Fibroblast of mammary gland (primary cell): ENCODE measurements at places on chromosomes 13 and 19.

GRCh38 chr13:74774264-74774663 is 640.1 kb upstream of the KLF12 start:
- peak; percentile 87 for DNase-seq

DNA sequence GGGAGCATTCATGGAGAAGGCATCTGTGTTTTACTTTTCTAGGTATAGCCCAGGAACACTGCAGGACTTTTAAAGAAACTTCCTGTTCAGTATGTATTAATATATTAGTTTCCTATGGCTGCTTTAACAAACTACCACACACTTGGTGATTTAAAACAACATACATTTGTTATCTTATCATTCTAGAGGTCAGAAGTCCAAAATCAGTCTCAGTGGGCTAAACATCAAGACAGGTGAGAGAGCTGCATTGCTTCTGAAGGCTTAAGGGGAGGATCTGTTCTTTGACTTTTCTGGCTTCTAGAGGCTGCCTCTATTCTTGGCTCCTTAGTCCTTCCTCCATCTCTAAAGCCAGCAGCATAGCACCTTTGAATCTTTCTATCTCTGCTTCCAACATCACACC is 37.6 kb upstream of the DIAPH3 start:
- DNase-seq: no peak

- DNase-seq: peak; percentile 47
These were observed 20.3 kb downstream of the SPATA13 start for GRCh38 chr13:24180750-24181377.

- DNase-seq: peak; percentile 6
These were observed 384 bp downstream of the TRAPPC2B start for GRCh38 chr19:57363688-57364181.

DNA sequence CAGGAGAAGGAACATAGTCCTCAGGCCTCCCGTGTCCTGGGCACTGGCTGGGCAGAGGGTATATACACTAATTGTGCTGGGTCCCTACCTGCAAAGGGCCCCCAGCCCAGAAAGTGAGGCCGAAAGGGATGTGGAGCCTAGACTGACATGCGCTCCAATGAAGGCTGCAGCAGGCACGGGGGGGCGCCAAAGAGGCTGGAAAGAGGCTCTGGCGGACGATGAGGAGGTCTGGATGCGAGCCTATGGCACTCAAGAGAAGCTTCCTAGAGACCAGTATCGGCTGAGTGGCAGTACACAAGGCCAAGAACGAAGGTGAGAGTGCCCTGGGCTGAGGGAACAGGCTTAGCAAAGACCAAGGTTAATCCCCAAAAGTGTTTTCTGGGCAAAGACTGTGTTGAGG is 16.6 kb downstream of the VRK3 start:
- DNase-seq: no peak

DNA sequence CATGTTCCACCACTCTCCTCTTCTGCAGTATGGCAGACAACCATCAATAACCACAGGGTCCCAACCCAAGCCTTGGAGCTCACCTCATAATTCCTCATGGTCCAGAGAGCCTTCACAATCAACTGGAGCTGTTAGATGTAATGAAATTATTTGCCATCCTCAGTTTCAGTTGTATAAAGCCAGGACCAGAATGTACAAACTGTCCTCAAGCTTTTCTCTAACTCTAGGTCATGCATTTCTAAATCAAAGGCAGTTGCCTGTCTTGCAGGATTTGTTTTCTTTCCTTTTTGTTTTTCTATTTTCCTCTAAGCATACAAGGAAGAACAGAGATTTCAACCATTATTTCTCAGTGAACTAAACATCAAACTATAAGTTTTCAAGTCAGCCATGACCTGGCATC is 182.5 kb upstream of the SERP2 start:
- DNase-seq: no peak

DNA sequence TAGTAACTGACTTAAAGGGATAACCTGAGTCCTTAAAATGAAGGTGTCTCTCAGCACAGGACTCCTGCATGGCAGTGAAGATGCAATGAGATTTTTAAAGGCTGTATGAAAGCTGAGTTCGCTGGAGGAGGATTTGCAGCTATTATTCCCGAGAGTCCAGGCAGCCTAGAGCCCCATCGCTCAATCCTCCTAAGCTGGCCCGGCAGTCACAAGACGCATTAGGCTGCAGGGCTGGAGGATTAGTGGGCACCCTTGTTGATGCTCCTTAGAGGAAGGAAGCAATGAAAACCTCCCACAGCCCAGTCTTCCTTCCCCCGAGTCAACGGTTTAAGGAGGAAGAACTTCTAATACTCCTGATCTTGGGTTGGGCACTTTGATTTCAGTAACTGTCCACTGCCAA is 239.5 kb downstream of the EFNB2 start:
- DNase-seq: no peak

- no peak for DNase-seq
These were observed 315.6 kb downstream of the DLEU7 start for GRCh38 chr13:50527612-50528509.

GRCh38 chr13:29593605-29594297 is 1.7 kb downstream of the SLC7A1 start:
- no peak for DNase-seq

- DNase-seq: peak; percentile 12
These were observed 424.1 kb upstream of the DACH1 start for GRCh38 chr13:72290962-72291681.

- no peak for DNase-seq
These were observed 743 bp downstream of the CHAF1A start for GRCh38 chr19:4403005-4403761.

GRCh38 chr13:84025824-84026223 is 143.6 kb upstream of the SLITRK1 start:
- no peak for DNase-seq

DNA sequence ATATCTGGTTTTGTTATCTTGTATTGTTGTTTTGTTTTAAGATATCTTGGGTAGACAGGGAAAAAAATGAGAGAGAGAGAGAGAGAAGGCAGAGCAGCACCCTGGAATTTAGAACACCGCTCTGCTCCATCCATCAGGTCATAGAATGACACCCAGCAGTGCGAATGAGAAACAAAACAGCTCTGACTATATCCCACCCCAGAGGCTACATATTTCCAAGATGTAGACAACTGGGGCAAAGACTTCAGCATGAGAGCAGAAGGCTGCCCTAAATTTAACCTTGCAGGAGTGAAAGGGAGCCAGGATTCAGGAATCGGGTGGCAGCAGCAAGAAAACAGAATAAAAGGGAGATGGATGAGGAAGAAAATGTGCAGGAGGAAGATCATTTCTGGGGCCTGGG is 46.5 kb downstream of the TNFSF13B start:
- DNase-seq: no peak

- no peak for DNase-seq
These were observed 24.5 kb upstream of the SOX1 start for GRCh38 chr13:112042496-112042895.
